Hypothalamus (tissue), 51 donors: ENCODE measurements at places on chromosomes 3 and 15.
A peak's percentile ranks its signal among the peaks of the same experiment; 100 is the strongest.

DNA sequence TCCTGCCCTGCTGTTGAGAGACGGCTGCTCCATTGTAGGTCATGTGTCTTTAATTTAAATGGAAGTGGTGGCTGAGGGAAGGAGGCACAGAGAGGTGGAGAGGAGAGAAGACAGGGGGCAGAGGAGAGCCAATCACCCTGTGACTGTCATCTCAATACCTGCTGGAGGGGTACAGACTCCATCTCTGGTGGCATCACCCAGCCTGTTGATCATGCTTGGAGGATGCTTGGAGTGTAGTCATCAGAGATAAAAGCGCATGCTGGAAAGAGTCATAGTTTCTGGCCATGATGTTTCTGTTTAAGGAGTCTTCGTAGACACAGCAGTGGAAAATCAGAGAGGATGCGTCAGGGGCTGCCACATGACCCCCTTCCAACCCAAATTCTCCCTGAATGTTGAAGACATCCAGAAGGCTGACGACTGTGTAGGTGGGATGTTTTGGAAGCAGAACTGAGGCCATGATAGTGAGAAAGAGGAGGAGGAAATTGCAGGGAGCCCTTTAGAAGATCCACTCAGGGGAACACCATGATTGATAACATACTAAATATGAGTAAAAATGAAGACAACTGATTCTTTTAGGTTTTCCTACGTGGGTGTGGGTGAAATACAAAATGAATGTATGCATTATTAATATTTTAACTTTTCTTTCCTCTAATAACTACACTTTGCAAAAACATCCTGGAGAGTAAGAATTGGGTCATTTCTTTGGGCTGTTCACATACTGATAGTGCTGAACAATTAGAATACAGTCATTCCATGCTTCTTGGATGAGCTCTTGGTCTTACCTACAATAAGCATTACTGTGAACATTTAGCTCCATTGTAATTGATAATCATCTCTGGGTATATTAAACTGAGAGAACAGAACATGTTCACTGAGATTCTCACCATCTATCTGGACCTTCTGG, 210.6 kb upstream of the ATP10A start:
- no peak for DNase-seq

DNA sequence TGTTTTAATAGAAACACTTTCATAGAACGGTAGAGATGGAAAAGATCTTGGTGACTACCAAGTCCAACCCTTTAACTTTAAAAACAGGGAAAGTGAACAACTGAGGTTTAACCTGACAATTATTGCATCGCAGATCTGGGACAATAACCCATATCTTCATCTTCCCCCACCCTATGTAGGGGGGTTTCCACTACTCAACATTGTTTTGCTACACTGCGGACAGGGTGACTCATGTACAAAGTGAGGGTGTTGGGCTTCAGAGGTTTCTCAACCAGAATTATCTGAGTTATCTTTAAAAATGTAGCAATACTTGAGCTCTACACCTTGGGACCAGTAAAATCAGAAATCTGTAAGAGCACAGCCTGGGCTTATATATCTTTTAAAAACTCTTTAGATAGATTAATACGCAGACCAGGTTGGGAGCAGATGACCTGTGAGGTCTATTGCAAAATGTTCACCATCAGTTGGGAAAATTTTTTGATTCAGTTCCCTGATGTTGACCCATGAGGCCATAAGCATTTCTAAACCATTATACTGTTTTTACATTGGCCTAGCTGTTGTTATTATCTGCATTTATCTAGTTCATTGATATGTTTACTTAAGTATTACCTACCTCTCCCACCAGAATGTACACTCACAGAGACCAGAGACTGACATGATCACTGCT, 103.6 kb upstream of the ICE2 start:
- no peak for DNase-seq

DNA sequence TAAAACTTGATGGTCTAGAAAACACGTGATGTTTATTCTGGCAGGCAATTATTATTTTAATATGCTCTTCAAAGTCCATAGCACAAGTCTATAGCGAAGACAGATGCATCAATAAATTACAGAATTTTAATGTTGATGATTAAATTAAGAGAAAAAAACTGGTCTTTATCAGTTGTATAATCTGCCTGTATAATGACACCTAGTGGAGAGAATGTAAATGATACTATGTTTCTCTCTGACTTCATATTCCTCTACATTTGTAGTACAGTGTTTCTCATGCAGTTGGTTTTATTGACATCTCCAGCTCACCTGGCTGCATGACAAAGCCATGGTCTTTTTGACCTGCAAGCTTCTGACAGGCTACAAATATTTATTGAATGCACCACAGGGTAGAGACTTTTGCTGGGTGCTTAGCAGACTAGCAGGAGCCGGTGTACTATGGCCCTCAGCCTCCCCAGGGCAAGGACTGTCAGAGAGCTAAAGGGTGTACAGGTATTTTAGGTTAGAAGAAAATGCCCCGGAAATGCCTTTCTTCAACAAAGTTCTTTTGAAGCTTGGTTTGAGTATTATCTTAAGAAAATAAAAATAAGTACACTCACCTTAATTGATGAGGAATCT, 289.9 kb downstream of the GAP43 start:
- no peak for DNase-seq

- DNase-seq, result peak; percentile 16
These were observed 56.9 kb downstream of the CYP19A1 start for GRCh38 chr15:51281368-51281967.

- no peak for DNase-seq
These were observed 38.4 kb downstream of the SUCLG2 start for GRCh38 chr3:67616046-67616445.
